ENCODE measurements at places on chromosomes 11 and 22.

- DNase-seq = no peak
Measured at GRCh38 chr11:88297863-88298262, 39.7 kb downstream of the CTSC start.

DNA sequence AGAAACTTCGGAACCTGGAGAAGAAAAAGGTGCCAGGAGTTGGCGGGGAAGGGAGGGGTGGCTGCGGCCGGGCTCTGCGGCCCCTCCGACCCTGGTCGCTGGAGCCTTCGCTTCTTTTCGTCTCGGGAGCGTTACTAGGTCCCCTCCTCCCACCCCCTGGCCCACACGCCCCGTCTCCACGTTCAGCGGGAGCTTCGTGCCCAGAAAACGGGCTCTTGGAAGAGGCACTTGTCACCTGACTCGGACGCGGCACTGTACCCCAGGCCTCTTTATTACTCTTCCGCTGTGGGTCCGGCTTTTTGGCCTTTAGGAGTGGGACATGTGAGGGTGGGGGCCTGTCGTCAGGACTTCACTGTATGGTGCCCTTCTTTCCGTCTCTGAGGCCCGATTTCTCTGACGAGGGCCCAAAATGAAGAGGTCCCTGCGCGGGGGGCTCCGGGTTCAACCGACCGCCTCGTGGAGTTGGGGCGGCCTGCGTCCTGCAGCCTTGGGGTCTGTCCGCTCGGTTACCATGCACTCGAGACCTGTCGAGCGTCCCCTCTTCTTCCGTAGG lies 1.2 kb downstream of the CAPRIN1 start:
- DNase-seq = peak; percentile 49

DNA sequence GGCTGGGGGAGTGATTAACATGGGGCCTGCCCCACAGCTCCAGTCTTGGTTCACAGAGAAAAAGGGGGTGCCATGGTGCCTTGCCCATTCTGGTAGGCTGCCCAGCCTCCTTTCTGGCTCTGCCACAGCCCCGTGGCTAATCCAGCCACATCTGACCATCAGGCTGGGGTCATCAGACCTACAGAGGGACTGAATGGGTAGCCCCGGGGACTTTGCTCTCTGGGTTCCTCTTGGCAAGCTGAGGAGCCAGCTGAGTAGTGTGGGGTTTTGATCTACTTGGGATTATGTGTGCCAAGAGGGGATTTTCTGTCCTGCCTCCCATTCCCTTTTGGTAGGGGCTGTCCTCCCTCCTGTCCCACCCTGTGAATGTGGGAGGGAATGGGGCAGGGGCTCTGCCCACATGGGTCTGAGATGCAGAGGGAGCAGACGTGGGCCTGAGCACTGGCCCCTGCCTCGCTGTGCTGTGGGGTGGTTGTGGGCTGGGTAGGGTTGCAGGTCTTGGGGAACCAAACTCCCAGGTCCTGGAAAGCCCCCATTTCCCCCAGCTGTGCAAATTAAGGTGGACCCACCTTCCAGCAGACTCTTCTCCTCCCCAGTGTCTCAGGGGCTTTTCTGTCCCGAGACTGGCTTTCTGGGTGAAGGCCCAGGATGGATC lies 32.0 kb downstream of the CD82 start:
- DNase-seq = no peak

- peak; percentile 43 for DNase-seq
Measured at GRCh38 chr11:44116234-44116830, 20.9 kb downstream of the EXT2 start.

DNA sequence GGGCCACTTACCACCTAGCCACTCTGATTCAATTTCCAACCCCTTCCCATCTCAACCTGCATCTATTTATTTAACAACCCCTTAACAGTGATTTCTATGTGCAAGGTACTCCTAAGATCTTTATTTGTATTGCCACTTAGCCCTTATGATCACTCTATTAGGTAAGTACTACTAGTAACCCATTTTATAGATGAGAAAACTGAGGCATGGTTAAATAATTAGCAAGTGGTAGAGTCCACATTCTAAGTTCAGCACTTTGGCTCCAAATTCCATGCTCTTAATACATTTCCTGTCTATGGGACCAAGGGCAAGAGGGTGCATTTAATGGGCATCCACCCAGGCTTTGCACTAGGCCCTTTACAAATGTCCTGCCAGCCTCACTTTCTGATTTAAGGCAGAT lies 38.1 kb upstream of the CSNK2A3 start:
- no peak for DNase-seq

GRCh38 chr22:21937041-21937820 lies 15.4 kb downstream of the PPM1F start:
- DNase-seq = peak; percentile 86

DNA sequence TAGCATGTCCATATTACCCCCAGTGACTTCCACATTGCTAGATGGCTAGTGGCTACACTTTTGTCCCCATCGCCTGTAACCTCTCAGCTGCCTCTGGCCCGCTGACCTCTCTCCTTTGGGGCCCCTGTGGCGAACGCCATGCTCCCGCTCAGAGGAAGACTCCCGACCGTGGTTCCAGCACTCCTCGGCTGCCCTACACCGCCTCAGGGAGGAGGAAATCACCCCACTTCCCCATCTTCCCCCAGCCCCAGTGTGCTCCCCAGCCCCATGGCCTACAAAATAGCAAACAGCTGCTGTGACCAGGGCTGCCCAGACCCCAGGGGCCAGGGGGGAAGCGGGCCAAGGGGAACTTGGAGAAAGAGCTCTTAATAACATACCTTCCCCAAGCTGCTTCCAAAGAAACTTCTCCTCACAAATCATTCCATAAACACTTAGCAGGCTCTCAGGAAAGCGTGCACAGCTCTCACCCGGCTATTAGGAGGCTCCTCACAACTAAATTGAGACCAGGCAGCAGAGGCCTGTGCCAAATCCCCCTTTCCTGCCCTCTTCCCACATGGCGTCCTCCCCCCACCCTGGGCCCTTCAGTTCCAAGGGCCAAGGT lies 63.5 kb upstream of the WNT11 start:
- DNase-seq = peak; percentile 93

GRCh38 chr11:105811242-105811641 lies 201.4 kb downstream of the GRIA4 start:
- DNase-seq = no peak

- no peak for DNase-seq
Measured at GRCh38 chr11:107876141-107876540, 17.6 kb upstream of the SLC35F2 start.

- no peak for DNase-seq
Measured at GRCh38 chr11:65376138-65376713, 6.2 kb downstream of the SLC25A45 start.

- DNase-seq = peak; percentile 36
Measured at GRCh38 chr11:111231836-111232235, 13.7 kb upstream of the POU2AF2 start.

DNA sequence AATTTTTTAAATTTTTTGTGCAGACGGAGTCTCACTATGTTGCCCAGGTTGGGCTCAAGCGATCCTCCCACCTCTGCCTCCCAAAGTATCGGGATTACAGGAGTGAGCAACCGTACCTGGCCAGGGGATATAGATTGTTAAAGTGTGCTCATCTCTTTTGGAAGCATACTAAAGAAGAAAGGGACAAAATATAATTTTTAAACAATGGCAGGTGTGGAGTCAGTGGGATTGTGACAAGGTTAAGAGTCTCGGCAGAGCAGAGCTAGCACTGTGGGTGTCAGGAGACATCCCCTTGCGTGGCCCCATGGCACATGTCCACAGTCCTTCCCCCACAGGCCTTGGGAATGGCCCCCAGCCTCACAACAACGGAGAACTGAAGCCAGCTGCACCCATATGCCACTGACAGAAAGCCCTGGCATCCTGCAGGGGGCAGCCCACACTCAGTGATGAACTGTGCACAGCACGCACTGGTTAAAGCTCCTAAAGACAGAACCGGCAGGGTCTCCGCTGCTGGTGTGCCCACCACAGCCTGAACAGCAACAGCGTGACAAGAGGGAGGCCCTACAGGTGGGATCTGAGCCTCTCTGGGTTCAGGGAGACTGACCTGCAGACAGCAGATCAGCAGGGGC lies 29.9 kb downstream of the SERPIND1 start:
- peak; percentile 37 for DNase-seq

DNA sequence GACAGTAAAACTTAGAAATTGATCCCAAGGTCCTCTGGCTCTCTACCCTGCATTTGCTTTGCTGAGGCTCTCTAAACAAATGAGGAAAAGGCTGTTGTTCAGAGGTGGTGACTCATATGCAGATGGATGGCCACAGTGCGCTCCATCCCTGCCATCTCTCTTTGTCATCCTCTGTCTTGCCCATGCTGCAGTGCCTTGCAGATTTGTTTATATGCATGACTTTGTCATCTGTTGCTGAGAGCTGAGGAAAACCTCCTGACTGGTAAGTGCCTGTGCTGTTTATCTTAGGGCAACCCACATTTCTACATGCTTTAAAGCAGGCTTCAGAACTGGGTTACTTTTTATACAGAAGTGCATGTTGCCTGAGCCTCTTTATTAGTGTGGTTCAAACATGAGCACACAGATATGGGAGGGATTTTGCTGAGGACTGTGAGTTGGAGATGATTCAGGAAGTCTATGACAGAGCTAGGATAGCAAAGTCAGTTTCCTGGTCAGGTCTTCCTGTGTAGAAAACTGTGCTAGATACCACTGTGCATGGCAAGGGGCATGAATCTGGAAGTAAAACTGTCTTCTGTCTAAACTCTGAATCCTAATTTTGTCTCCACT lies 57.4 kb downstream of the JAM3 start:
- DNase-seq = no peak

DNA sequence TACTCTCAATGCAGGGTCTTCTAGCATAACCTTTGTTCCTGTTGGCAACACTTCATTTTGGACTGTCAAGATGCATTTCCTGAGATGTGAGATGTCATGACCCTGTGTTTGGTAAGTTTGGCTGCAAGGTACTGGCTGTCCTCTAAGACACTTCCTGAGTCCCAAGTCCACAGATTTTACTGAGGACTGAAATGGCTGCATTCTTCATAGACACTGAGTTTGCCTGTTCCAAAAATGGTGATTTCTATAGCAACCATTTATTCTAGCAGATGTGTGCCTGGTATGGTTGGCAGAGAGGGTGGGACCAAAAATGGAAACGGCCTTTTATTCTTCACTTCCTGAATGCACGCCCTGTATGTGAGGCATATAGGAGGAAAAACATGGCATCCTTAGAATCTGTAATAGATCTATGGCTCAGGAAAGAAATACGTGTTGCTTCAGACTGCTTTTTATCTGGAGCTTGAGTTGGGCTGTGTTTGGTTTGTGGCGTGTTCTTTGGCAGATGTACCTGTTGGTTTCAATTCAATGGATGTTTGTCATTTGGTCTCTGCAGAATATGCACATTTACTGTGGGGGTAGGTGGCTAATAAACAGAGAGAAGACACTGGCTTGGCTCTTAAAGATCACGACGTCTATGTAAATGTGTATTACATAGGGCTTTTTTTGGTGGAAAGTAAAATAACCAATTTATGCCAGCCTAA lies 62.4 kb downstream of the ZBTB16 start:
- DNase-seq = no peak

GRCh38 chr11:90321018-90321417 lies 98.2 kb upstream of the CHORDC1 start:
- no peak for DNase-seq

GRCh38 chr11:66727282-66728037 lies 1.6 kb downstream of the SPTBN2 start:
- DNase-seq = peak; percentile 24

DNA sequence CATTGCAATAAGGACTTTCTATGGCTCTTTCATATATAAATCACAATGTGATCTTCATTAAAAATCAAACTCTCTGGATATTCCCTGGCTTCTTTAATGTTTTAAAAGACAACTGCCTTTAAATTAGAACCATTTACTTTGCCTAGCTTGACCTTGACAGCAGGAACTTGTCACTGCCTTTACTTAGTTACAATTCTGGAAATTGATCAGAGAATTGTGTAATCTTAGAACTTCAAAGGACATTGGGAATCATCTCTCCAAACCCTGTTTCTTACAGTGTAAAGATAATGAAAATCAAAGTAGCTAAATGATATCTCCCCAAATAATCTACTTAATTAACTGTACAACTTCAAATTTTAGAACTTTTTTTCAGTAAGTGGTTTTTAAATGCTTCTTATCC lies 517.6 kb upstream of the CCDC179 start:
- no peak for DNase-seq

DNA sequence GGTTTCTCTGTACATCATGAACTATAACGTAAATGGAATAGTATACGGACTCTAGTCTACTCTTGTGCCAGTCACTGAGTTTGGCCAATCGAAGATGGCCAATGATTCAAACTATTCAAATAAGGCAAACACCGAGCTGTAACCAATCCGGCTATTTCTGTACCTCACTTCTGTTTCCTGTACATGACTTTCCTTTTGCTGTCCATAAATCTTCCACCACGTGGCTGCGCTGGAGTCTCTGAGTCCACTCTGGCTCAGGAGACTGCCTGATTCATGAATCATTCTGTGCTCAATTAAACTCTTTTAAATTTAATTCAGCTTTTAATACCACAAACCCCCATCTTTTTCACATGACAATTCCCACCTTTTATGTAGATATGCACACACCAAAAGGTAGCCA lies 1.5 kb upstream of the JAML start:
- DNase-seq = peak; percentile 46

DNA sequence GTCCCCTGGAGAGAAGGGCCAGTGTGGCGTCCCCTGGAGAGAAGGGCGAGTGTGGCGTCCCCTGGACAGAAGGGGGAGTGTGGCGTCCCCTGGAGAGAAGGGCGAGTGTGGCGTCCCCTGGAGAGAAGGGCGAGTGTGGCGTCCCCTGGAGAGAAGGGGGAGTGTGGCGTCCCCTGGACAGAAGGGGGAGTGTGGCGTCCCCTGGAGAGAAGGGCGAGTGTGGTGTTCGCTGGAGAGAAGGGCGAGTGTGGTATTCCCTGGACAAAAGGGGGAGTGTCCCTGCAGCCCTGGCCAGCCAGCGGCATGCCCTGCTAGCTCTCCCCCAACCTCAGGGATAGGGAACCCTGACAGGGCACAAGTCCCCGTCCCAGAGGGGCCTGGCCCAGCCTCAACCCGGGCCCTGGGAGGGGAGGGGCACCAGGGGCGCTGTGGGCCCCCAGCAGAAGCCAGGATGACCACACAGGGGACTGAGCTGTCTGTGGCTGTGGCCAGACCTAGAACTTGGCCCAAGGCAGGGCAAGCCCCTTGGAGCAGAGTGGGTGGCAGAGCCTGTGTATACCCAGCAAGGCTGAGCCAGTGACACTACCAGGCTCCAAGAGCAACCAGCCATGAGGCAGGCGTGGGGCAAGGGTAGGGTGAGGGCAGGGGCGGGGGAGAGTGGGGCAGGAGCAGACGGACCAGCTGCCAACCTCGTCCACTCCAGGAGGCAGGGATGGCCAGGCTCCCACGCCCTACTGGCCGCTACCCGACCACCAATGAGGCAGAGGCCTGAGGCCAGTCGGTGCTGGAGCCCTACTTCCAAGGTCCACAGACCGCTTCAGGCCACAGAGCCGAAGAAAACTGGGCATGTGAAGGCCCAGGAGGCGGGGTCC lies 4.2 kb downstream of the HRAS start:
- no peak for DNase-seq

- DNase-seq = no peak
Measured at GRCh38 chr22:24566899-24567511, 11.2 kb downstream of the SNRPD3 start.

DNA sequence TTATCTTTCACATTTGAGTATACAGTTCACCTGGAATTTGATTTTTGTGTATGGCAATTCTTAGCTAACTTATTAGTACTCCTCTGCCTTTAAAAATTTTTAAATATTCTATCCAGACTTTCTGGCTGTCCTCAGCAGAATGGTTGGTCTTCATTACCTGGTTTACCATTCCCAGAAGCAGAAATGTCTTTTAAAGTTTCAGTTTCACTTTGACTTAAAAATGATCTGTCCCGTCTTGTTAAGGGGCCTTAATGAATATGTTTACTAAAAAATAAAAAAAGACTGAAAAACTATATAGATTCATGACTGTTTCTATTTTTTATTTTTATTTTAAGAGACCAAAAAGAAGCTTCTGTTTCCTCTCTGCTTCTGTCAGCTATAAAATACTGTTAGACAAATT lies 70.5 kb upstream of the TNRC6B start:
- peak; percentile 56 for DNase-seq
